Natural killer cell (primary cell): ENCODE measurements at places on chromosomes 3 and 15. TPM values are rescaled to one million over a fixed set of nuclear protein-coding genes. Genes with fewer than 3 reads are reported as not detected.

GRCh38 chr3:45950131-45950530 is 6.9 kb downstream of the CXCR6 start:
- no peak for DNase-seq

Gene CPNE9
- not detected for total RNA-seq

Gene TIMMDC1
- total RNA-seq = 50.1 TPM

- DNase-seq = no peak
Measured at GRCh38 chr3:77380136-77380535, 340.2 kb downstream of the ROBO2 start.

GRCh38 chr3:105772635-105773034 is 96.2 kb downstream of the CBLB start:
- DNase-seq = no peak

Gene IFT122
- 23.9 TPM for total RNA-seq

Gene LINGO1
- total RNA-seq = not detected
